ENCODE measurements at places on chromosomes 7 and 10.

DNA sequence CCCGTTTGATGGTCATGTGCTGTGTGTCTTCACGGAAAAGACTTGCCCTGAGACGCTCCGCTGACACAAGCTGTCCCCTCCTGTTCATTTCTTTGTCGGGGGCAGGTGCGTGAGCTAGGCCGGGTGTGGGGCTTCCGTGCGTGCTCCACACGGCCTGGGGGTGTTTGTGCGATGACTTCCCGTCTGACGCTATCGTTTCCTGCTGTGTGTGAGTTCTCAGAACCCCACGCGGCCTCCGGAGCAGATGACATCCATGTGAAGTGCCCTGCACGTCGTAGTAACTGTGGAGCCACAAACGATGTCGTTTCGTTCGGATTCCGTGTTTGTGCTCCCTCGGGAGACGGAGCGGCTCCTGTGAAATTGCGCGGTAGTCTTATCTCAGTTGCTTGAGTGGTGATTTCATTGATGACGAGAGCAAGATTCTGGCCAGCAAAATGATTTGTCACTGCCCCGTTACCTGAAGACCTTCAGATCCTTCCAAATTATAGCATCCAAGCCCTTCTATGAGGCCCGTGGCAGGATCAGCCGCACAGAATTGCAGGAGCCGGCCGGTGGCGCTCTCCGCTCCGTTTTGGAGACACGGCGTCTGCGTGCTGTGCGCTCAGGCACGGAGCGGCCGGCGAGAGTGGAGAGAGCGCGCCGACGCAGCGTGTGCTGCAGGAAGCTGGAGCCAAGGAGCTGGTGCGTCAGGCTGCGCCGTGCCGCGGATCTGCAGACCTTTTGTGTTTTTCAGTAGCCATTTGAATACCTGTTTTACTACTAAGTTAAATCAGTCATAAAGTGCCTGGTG, 94.9 kb downstream of the NKX6-2 start:
- DNase-seq: no peak

GRCh38 chr7:134694299-134694698, 47.6 kb downstream of the BPGM start:
- DNase-seq: no peak

DNA sequence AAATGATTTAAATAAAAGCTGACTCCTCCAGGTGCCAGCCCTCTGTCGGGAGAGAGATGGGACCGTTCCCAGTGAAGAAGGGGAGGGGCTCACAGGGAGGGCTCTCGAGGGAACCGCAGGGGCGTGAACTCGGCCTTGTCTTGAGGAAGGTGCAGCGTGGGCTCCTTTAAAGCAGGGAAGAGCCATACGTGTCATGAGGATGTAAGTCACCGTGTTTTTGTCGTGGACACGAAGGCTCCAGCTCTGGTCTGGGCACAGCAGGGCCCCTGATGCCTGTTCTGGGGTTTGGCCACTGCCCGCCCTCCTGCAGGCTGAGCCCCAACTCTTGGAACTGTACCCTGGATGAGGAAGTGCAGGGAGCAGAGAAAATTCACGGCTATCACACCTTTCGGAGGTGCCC, 45.0 kb downstream of the JAKMIP3 start:
- DNase-seq: no peak

- no peak for DNase-seq
These were observed 11.8 kb upstream of the MIOS start for GRCh38 chr7:7554649-7555575.

- DNase-seq: no peak
These were observed 46.9 kb downstream of the GPAM start for GRCh38 chr10:112136486-112137153.

- DNase-seq: no peak
These were observed 29.3 kb downstream of the INPP5A start for GRCh38 chr10:132566892-132567291.

GRCh38 chr10:92598321-92598720, 5.4 kb downstream of the KIF11 start:
- no peak for DNase-seq

- no peak for DNase-seq
These were observed 36.5 kb downstream of the SH3PXD2A start for GRCh38 chr10:103818765-103819374.

DNA sequence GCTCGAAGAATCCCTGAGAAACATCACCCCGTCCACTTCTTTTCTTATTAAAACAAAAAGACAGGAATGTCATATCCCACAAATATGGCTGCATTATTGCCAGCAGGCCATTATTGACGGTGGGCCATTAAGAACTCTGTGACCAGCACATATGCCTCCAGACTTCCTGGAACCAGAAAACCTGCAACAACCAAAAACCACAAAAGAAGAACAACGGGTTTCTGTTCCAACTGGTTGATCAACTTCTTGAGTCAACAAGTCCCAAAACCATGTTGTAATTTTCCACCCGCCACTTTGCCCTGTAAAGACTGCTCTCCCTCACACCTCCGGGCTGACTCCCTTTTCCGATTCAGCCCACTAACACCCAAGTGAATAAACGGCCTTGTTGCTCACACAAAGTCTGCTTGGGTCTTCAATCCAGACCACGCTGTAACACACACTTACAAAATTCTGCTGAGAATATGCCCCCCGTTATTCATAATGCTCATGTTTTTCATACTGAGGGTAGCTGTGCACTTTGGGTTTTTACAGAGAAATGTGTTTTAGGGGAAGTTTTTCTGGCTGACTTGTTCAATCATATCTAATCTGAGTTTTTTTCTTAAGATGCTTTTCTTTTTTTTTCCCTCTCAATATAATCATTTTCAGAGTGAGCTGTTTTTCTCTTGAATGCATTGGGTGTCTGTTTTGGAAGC, 20.7 kb downstream of the ZNF107 start:
- no peak for DNase-seq

DNA sequence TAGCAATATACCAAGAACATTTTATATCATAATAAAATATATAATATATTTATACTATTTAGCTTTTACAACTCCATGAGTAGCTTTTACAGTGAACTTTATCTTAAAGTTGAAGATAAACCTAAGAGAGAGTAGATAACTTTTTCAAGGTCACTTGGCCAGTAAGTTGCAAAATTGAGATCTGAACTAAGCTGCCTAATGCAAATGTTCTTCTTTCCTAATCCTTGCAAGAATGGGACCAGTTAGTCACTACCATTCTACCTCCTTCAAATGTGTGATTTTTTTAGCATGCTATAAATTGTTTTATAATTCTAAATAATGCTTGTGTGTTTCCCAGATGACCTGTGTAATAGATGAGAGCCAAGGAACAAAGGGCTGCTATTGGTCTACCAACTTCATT, 47.8 kb downstream of the CH25H start:
- DNase-seq: no peak

DNA sequence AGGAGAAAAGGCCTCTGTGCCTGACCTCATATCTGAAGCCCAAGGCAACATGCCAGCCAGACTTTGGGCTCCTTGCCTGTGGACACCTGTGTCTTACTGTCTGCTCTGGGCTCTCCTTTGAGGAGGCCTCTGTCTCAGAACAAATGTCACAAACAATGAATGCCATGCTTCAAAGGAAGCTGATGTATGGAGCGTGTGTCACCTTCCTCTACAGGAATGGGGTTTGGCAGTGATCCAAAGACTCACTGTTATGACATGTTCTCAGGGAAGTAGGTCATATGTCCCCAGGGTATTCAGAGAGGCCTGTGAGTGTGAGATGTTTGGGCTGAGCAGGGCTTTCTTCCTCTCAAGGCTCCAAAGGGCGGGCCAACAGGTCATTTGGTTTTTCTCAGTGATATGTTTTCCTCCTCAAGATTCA, 38.4 kb downstream of the PTPRE start:
- peak; percentile 72 for DNase-seq

DNA sequence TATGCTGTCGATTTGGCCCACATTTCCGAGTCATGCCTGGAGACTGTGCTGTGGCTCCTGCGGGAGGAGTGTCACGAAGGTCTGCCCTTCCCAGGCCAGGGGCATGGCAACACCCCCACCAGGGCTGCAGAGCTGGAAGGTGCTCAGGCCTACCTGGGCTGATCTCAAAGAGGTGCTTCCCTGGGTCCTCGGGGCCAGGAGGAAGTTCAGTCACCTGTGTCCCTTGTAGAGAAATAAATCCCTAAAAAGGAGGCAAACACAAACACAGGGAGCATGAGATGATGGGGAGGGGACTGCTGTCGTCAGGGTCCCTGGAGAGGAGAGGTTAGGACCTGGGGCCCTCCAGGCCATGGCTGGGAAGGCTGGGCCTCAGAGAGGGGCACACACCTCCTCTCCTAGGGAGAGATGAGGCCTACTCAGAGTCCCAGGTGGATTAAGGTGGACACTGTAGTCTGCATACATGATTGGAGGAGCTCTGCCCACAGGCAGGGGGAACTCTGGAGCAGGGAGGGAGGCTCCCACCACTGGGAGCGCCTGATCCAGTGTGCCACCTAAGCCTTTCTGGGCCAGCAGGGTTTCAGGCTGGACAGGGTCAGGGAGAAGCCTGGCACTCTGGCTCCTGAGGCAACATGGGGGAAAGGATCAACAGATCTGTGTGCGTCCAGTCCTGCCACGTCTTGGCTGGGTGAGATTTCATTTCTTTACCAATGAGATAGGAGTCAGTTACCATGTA, 49.4 kb downstream of the ARHGAP22 start:
- DNase-seq: no peak

DNA sequence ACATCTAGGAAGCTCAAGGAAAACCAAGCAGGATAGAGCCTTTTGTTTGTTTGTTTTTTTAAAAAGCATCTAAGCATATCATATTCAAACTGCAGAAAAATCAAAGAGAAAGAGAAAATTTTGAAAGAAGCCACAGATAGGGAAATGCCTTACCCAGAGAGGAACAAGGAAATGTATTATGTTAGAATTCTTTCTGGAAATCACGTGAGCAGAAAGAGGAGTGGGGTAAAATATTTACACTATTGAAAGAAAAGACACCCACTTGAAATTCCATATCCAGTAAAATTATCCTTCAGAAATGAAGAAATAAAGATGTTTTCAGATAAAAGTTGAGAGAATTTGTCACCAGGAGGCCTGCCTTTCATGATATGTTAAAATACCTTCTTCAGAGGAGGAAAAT, 775.7 kb upstream of the IGFBP3 start:
- no peak for DNase-seq

DNA sequence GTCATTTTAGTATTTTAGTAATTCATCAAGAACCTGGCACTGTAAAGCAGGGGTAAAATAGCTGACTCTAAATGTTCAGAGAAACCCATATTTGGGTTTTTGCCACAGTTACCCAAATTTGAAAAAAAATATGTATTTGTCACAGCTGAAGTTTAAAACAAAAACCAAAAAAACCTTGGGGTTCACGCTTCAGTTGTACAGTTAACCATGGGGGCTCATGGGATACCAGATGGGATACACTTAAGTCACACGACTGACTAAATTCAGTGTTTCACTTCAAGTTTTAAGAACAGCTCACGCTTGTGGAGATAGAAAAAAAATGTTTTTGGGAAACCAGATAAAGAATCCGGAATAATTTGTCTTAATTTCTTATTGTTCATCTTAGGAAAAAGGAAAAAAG, 2.1 kb downstream of the ARL3 start:
- no peak for DNase-seq

- no peak for DNase-seq
These were observed 162.6 kb downstream of the FAM107B start for GRCh38 chr10:14611968-14612693.

- DNase-seq: no peak
These were observed 77.8 kb downstream of the PAX2 start for GRCh38 chr10:100823194-100823593.

DNA sequence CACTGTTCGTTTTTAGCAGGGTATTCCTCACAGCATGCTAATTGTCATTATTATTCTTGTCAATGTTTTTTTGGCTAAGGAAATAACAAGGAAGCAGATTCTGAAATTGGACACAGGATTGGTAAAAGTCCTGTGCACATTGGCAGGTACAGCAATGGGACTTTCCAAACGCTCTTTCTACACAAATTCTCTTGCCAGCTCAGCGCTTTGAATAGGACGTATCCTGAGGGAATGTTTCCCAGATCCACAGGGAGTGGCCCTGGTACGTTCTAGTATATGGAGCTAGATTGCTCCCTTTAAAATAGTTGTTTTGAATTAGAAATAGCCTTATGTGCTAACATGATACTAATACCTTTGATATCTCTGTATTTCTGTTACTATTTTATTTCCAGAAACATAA, 82.8 kb upstream of the GRB10 start:
- DNase-seq: no peak

DNA sequence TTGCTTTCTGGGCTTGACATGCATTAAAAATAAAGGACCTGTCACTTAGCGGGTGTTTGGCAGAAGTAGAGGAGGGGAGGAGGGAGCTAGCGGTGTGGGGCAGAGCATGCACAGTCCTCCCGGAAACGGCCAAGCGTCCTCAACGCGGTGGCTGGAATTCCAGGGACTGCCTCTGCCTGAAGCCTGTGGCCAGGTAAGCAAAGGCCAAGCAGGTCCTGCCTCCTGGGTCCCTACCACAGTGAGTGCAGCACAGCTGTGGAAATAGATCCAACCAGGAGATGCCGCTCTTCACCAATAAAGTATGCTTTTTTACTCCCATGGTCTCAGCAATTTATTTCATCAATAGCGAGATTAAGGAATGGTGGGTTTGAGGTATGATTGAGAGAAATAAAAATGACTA, 323.4 kb downstream of the WDR37 start:
- DNase-seq: no peak

DNA sequence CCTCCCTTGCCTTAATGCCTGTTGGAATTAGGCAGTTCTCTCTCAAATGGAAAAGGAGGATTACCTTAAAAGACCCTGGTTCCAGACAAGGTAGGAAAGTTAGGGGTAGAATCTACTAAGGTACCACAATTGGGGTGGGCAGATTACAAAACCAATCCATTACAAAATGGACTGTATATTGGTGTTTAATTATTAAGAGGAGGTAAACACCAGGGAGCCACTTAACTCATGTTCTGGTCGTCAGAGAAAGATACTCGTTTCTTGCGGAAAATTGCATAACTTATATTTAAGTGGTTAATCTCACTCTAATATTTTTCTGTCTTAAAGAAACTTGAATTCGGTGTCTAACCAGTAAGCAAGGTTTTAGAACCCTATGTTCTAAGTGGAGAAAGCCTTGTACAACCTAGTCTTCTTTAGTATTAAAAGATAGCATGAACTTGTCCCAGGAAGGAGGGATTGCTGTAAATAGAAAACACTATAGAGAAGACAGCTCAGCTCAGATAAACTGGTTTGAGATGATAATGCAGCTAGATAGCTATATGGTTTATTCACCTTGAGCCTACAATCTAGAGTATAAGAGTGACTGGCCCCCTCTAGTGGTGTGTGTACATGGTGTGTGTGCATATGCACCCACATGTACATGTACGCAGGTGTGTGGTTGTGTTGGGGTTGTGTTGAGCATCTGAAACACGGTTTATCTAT, 58.0 kb upstream of the STRIP2 start:
- DNase-seq: peak; percentile 50

All from suppressor macrophage treated with lipopolysaccharide for 1 hour (primary cell).